ENCODE measurements at places on chromosomes 13 and 19.
A peak's percentile ranks its signal among the peaks of the same experiment; 100 is the strongest.

DNA sequence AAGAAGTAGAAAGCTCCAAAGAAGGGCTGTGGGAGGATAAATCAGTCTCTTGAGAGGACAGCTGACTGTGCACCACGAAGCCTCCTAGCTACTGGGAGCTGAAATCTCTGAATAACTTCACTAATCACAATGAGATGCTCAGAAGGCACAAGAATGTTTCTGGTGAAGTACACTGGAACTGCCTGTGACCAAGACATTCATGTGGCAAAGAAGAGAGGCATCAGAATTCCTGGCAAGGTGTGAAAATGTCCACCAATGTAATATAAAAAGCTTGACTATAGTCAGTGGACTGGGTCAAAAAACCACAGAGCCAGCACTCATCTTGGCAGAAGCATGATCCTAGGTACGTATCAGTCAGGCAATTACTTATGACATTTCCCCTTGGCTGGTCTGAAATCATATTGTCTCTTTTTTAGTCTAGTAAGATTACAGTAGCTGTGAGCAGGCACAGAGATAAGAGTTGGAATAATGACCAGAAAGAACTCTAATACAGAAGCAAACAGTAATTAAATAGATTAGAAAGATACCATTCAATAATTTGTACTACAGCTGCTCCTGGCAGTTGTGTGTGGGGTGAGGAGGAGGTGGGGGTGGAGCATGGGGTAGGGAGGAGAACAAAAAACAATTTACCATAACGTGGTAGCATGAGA is 434.7 kb downstream of the DIAPH3 start:
- no peak for DNase-seq

DNA sequence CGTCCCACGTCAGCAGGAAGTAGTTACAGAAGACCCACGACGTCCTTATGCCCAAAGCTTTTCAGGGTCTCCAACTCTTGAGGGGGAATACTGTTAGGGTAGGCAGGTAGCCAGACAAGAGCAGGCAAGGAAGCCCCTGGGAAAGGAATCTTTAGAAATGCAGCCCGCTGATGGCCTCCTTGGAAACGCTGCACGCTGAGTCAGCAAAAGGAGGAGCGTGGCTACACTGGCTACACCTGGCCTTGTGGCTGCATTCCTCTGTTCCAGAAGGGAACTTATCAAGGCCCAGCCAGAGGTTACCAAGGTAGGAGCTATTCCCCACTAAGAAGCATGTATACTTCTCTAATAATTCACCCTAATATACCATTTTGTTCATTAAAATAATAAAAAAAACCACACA is 2.0 kb downstream of the ERVV-1 start:
- no peak for DNase-seq

DNA sequence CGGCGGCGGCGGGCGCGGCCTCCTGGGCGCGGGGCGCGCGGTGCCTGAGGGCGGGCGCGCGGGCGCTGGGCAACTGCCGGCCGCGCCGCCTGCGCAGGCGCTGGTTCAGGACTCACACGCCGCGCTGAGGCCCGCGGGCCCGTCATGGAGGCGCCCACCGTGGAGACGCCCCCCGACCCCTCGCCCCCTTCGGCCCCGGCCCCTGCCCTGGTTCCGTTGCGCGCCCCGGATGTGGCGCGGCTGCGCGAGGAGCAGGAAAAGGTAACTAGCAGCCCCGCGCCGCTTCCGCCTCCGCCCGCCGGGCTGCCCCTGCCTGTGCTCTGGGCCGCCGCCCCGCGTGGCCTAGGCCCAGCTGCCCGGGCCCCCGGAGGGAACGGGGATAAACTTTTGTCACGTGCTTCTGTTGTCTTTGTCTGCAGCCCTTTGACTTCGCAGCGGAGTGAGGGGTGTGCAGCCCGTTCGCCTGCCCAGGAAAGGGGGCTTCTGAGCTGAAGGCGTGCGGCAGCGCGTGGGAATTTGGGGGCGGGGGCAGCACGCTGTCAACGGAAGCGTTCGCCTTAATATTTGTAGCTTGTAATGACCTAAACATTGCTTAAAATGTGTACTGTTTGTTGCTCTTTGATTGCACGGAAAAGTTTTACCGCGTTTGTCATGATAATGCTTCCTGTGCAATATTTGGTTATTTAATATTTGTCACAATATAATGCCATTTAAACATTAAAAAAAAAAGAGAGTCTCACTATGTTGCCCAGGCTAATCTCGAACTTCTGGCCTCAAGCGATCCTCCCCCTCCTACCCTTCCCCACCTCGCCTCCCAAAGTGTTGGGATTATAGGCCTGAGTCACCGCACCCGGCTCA is 594 bp downstream of the URI1 start:
- peak; percentile 80 for DNase-seq

DNA sequence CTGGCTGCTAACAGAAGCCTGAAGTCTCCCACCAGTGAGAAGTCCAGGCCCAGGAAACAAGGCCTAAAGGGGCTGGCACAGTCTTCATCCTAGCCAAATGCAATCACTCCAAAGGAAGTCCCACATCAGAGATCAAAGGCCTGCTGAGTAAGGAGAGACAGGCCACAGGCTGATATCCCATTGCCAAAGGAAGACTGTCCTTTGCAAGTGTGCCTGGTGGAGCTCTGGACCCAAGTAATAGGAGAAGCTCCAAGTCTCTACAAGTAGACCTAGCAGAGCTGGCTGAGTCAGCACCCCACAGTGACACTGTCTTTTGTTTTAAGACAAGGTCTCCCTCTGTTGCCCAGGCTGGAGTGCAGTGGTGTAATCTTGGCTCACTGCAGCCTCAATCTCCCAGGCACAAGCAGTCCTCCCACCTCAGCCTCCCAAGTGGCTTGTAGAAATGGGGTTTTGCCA is 4.5 kb downstream of the DBP start:
- DNase-seq = peak; percentile 77

DNA sequence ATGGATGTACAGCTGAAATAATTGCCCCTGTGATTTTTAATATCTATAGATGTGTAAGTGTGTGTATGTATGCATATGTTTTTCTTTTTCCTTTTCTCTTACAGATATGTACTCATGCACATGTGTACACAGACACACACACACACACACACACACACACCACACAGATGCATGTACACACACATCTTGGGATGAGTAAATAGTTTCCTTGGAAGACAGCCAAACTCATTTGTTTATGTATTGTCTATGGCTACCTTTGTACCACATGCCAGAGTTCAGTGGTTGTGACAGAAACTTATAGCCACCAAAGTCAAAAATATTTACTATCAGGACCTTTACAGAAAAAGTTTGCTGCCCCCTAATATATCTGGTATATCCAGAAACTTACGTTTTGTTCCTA is 192.6 kb downstream of the MAB21L1 start:
- no peak for DNase-seq

- DNase-seq = no peak
Measured at GRCh38 chr19:17323300-17323963, 11.2 kb downstream of the ANO8 start.

- no peak for DNase-seq
Measured at GRCh38 chr19:55902080-55902751, 29.9 kb downstream of the NLRP13 start.

- DNase-seq = no peak
Measured at GRCh38 chr19:23366437-23366836, 28.8 kb downstream of the ZNF91 start.

DNA sequence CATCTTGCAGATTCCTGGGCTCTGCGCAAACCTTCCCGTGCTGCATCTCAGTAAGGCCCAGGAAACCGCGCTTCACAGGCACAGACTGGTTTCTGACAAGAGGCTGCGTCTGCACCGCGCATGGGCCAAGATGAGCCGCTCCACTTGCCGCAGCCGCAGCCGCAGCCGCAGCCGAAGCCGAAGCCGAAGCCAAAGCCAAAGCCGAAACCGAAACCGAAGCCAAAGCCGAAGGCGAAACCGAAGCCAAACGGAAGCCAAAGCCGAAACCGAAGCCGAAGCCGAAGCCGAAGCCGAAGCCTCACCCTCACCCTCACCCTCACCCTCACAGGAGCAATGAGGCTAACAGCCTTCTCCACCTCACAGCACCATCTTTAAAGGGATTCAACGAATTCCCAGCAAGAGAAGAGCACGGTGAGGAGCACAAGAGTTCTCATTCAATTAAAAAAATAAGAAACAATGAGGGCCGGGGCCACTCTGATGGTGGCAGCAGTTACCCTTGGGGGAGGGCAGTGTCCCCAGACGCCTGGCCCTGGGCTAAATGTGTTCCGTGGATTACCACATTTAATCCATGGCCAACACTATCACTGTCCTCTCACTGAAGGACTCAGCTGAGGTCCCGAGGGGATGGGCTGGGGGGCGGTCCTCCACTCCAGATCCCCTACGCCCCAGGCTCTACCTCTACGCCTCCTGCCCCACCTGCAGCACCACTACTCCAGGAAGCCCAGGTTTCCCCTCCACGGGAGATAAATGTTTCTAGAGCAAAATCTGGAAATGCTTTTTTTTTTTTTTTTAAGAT is 29.1 kb downstream of the ZNF787 start:
- DNase-seq = no peak

- DNase-seq = peak; percentile 49
Measured at GRCh38 chr13:29569253-29570050, 26.0 kb downstream of the SLC7A1 start.

DNA sequence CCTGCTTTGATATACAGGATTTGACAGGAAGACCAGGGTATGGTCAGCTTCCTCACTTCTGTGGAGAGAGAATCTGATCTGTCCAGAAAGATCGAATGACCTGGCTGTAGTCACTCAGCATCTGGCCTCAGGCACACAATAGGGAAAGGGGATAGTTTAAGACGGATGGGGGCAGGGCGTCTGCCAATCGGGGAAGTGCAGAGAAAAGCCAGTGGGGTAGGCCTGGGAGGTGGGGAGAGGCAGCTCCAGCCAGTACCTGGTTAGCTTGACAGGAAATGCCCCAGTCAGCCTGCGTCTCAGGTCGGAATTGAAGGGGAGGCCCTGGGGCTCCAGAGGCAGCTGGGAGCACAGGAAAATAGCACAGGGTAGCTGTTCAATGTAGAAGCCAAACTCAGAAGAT is 12.4 kb downstream of the ZNF444 start:
- DNase-seq = peak; percentile 97

DNA sequence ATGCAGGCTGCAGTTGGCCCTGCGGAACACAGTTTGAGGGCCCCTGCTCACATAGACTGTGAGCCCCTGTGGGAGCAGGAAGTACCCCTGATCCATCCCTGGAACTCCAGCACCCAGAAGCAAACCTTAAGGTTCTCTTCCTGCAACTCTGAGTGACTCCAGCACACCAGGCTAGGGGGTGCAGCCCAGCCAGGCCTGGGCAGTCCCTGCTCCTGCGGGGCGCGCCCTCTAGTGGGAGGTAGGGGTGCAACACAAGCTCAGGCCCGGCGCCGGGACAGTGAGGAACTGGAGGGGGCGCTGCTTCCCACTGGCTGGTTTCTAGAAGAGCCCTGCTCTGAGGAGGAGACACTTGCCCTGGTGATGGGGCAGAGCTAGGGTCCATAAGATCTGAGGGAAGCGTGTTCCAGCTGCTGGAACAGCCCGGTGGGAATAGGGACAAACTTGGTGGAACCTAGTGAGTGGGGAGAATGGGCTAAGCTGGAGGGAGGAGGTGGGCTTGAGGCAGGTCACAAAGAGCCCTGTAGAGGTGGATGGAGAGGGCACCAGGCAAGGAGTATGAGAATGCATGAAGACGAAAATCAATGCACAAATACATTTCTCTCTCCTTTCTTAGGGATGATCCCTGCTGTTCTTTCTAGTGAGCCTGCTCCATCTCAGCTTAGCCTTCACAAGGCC is 5.0 kb downstream of the ZSCAN5A start:
- DNase-seq = peak; percentile 79

DNA sequence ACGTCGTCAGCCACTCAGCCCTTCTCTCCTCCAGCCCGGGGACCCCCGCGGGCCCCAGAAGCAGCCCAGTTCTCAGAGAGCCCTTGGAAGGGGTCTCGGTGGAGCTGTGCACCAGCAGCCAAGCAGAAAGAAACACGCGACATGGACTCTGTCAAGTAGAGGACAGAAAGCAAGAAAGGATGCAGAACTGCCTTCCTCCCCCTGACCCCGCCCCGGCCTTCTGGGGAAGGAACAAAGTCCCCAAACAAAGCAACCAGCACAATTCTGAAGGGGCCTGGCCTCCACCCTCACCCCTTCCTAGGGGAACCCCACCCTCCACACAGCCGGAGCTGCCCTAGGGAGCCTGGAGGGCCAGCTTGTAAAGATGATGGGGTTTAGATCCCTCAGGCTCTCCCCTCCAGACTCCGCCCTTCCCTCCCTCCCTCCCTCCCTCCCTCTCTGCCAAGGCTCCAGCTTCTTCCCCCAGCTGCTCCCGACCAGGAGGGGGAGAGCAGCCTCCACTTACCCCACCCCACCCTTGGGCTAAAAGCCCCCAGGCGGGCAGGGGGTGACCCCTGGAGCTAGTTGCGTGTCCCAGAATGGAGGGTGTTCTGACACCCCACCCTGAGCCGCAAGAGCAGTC is 7.8 kb downstream of the LYL1 start:
- no peak for DNase-seq

GRCh38 chr13:91178099-91178498 is 169.4 kb upstream of the MIR17HG start:
- no peak for DNase-seq

DNA sequence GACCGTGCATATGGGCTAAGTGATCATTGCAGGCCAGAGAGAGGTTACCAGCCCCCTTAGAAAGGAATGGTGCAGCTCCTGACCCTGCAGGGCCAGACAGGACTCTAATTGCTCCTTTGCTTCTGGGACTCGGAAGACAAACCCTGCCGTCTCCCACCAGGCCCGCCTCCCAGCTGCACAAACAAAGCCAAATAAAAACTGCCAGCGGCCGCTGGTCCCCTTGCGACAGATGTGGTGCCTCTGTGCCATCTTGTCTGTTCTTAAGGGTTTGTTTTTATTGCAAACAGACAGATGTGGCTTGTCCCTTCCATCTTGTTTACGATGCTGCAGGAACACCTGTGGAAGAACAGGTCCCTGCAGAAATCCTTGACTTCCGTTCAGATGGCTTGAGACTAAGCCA is 434.4 kb upstream of the TSHZ3 start:
- DNase-seq = no peak

- DNase-seq = no peak
Measured at GRCh38 chr13:28010046-28010445, 21.6 kb upstream of the URAD start.

GRCh38 chr13:42040730-42041010 is 7.8 kb upstream of the DGKH start:
- no peak for DNase-seq

GRCh38 chr13:43170506-43170905 is 147.1 kb downstream of the DNAJC15 start:
- no peak for DNase-seq

GRCh38 chr19:33134571-33135041 is 2.7 kb downstream of the WDR88 start:
- DNase-seq = peak; percentile 60

GRCh38 chr13:34591900-34592529 is 350.1 kb upstream of the NBEA start:
- DNase-seq = no peak

DNA sequence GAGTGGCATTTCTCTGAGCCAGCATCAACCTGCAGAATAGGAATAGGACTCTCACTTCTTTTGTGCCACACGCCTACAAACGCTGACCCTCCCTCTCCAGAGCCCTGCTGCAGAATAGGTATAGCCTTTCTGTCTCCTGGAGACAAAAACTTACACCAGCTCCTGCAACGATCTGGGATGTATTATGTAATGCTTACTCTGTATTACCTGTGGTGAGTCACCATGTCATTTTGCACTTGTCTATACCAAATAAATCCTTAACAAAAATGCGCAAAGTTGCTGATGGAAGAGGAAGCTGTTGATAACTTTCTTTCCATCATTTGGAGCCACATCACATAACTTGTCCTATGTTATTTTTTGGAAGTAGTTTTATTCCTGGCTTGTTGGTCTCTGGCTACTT is 155.8 kb upstream of the FNDC3A start:
- no peak for DNase-seq

Data from islet precursor cell (in vitro differentiated cells).